ENCODE measurements at places on chromosomes 1 and 21. TPM values are rescaled to one million over a fixed set of nuclear protein-coding genes. Genes with fewer than 3 reads are reported as not detected.

Gene TNFRSF8
- not detected for total RNA-seq

Gene JAK1
- total RNA-seq = 5.0 TPM

Gene ATP6V1G3
- total RNA-seq = not detected

Gene PAPPA2
- 0.17 TPM for total RNA-seq

Gene PFKFB2
- total RNA-seq = 10.0 TPM

Gene OR2L2
- not detected for total RNA-seq

Gene DISC1
- total RNA-seq = 1.8 TPM

Gene F3
- 2.3 TPM for total RNA-seq

Gene TMCO1
- 89.4 TPM for total RNA-seq

Gene TRIM58
- 0.09 TPM for total RNA-seq

GRCh38 chr1:109818988-109819764 is 55.5 kb upstream of the EPS8L3 start:
- H3K27me3 ChIP-seq = no peaks in the 10 kb centered on the region
- H3K27ac ChIP-seq = no peak overlapping the region
- no peaks in the 10 kb centered on the region for H3K36me3 ChIP-seq
- DNase-seq = no peak
- H3K4me3 ChIP-seq = no peak overlapping the region

DNA sequence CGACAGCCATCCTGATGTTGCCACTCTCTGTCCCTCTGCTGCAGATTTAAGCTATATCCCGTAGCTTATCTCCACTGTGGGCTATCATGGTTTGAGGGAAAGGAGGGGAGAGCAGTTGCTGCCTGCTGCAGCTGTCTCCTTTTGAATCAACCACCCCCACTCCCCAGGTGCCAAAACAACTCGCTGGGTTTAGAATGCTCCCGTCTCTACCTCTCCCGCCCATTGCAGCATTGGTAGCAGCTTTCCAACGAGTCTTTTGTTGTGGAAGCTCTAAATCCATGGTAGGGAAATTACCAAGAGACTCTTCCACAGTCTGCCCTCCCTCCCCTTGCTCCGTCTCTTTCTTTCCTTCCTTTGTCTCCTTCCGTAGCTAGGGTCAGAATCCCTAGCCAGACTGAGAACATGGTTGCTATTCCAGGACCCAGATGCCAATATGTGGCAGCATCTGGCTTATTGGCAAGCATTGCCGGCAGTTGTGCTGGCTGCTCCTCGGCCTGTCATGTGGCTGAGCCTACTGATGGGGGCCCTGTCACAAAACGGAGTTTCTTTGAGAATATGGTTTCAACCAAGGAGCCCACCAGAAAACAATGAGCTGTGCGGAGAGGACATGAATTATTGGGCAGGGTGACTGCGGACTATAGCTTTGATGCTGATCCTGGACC is 230.7 kb downstream of the RPS6KC1 start:
- peaks cover 44% of the 10 kb centered on the region for H3K4me1 ChIP-seq
- peak; percentile 71 for DNase-seq
- H3K36me3 ChIP-seq = no peaks in the 10 kb centered on the region
- peak overlapping the region; percentile 19 for H3K4me3 ChIP-seq
- H3K27me3 ChIP-seq = no peaks in the 10 kb centered on the region

GRCh38 chr1:22139817-22140216 is 3.1 kb downstream of the WNT4 start:
- H3K27me3 ChIP-seq = peaks cover 93% of the 10 kb centered on the region
- H3K27ac ChIP-seq = no peak overlapping the region
- peaks cover 18% of the 10 kb centered on the region for H3K4me1 ChIP-seq
- H3K4me3 ChIP-seq = no peak overlapping the region
- H3K36me3 ChIP-seq = no peaks in the 10 kb centered on the region

DNA sequence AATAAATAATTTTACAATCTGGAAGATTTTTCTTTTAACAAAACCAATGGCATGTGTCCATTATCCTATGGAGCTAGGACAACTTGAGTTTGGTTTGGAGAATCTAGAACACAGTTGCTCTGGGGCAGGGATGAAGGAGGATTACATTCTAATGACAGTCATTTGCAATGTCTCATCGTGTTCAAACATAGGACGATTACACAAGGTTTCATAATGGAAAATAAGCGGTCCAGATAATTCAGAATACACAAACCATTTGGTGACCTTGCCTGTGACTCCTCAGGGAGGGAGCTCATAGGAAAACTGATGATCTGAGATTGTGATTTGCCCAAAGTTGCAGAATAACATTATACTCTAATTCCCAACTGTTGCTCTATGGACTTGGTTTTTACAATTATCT is 27.6 kb upstream of the RGL1 start:
- DNase-seq = no peak
- no peaks in the 10 kb centered on the region for H3K4me1 ChIP-seq
- no peaks in the 10 kb centered on the region for H3K27me3 ChIP-seq
- no peak overlapping the region for H3K27ac ChIP-seq
- H3K36me3 ChIP-seq = no peaks in the 10 kb centered on the region

DNA sequence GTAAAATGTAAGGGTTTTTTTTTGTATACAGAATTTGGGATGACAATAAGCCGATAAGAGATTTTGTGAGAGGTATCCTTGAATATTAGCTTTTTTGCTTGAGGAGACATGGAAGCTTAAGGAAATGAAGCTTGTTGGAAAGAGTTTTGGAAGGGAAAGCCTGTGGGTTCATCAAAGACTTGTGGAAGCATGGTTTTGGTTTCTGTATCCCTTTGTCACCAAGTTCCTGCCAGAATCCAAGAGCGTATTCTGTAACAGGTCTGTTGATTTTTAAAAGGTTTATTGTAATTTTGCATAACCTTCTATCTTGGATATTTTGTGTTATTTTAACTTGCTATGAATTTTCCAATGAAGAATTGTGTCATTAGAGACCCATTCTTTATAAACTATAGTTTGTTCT is 38.1 kb downstream of the TMED5 start:
- H3K27me3 ChIP-seq = no peaks in the 10 kb centered on the region
- no peak overlapping the region for H3K4me3 ChIP-seq
- H3K36me3 ChIP-seq = peaks cover 36% of the 10 kb centered on the region
- no peak for DNase-seq
- no peaks in the 10 kb centered on the region for H3K4me1 ChIP-seq

GRCh38 chr1:106646816-106647215 is 409.7 kb upstream of the PRMT6 start:
- no peaks in the 10 kb centered on the region for H3K4me1 ChIP-seq
- no peak overlapping the region for H3K4me3 ChIP-seq
- no peaks in the 10 kb centered on the region for H3K27me3 ChIP-seq
- H3K36me3 ChIP-seq = no peaks in the 10 kb centered on the region
- no peak overlapping the region for H3K27ac ChIP-seq
- DNase-seq = no peak

GRCh38 chr1:159921251-159921650 is 4.1 kb downstream of the TAGLN2 start:
- H3K27me3 ChIP-seq = peaks cover 25% of the 10 kb centered on the region
- no peak overlapping the region for H3K4me3 ChIP-seq
- H3K4me1 ChIP-seq = peaks cover 33% of the 10 kb centered on the region
- DNase-seq = no peak

DNA sequence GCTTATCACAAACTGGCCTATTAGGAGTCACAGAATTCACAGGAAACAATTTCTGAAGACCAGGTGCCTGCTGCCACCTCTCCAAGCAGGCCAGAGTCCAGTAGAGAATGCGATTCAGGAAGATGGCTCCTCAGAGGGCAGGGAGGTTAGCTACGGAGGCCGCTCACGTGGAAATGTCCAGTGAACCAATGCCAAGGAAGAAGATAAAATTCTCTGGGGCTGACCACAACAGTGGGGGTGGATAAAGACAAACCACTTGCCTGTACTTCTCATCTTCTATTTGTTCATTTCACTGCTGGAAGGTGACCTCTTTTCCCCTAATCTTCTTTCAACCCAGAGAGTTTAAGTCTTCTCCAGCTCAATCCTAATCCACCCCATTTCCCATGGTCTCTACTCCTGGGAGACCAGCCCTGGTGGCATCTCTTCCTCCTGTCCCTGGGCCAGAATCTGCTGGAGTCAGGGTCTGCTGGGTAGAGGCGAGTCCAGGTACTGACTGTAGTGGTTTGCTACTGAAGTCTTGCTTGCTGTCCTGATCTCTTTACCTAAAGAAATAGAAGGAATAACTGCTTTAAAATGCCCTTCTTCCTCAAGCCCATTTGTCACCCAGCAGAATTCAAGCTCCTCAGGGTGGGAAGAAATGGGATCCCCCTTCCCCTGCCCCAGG is 3.2 kb downstream of the PSRC1 start:
- H3K27me3 ChIP-seq = no peaks in the 10 kb centered on the region
- peaks cover 17% of the 10 kb centered on the region for H3K4me1 ChIP-seq
- no peaks in the 10 kb centered on the region for H3K36me3 ChIP-seq
- no peak for DNase-seq
- H3K4me3 ChIP-seq = no peak overlapping the region

- H3K4me1 ChIP-seq = no peaks in the 10 kb centered on the region
- H3K27ac ChIP-seq = no peak overlapping the region
- no peak overlapping the region for H3K4me3 ChIP-seq
Observed at GRCh38 chr1:66276218-66276617, 257.7 kb upstream of the SGIP1 start.

- peaks cover 26% of the 10 kb centered on the region for H3K4me1 ChIP-seq
- H3K36me3 ChIP-seq = no peaks in the 10 kb centered on the region
- H3K4me3 ChIP-seq = no peak overlapping the region
Observed at GRCh38 chr1:76224752-76225151, 150.2 kb downstream of the ST6GALNAC3 start.

- no peak overlapping the region for H3K4me3 ChIP-seq
- no peak overlapping the region for H3K27ac ChIP-seq
- DNase-seq = peak; percentile 35
- H3K27me3 ChIP-seq = no peaks in the 10 kb centered on the region
- peaks cover 11% of the 10 kb centered on the region for H3K4me1 ChIP-seq
Observed at GRCh38 chr1:237016626-237017025, 12.4 kb upstream of the MT1HL1 start.

DNA sequence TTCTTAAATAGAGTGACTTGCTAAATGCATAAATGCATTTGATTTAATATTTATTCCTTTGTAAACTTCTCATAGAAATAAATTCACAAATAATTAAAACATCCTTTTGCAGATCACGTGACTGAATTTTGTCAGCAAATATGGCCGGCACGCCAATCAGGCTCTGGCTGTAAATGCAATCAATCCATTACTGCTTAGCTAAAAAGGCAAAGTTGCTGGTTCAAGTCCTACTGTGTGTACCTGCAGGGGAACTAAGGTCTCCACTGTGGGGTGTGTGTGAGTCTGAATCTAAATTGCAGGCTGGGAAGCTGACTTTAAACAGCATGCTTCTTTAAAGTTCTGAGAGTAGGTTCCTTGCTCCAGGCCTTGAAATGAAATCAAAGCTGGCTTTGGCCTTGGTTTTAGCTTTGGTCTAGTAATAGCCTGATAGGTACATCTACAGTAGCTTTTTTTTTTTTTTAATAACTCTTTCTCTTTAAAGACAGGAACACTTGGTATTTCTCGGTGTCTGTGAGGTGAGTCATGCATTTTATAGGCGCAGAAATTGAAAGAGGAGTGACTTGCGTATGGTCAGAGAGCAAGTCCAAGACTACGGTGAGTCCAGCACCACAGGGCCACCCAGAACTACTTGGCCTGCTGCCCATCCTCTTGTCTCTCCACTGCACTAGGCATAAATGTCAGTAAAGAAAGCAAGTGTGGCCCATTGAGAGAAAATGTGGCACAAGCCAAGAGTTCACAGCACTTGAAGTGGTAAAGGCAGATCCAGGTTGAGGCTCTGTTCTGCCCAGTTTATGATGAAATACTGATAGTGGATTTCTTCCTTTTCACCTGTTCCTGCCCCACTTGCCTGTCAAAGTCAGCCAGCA is 36.2 kb upstream of the LYST start:
- DNase-seq = no peak
- no peak overlapping the region for H3K4me3 ChIP-seq
- no peaks in the 10 kb centered on the region for H3K4me1 ChIP-seq
- no peaks in the 10 kb centered on the region for H3K36me3 ChIP-seq

GRCh38 chr1:167270349-167271092 is 49.8 kb downstream of the POU2F1 start:
- no peaks in the 10 kb centered on the region for H3K36me3 ChIP-seq
- peaks cover 49% of the 10 kb centered on the region for H3K4me1 ChIP-seq
- no peak overlapping the region for H3K27ac ChIP-seq
- no peaks in the 10 kb centered on the region for H3K27me3 ChIP-seq
- H3K4me3 ChIP-seq = no peak overlapping the region
- no peak for DNase-seq

DNA sequence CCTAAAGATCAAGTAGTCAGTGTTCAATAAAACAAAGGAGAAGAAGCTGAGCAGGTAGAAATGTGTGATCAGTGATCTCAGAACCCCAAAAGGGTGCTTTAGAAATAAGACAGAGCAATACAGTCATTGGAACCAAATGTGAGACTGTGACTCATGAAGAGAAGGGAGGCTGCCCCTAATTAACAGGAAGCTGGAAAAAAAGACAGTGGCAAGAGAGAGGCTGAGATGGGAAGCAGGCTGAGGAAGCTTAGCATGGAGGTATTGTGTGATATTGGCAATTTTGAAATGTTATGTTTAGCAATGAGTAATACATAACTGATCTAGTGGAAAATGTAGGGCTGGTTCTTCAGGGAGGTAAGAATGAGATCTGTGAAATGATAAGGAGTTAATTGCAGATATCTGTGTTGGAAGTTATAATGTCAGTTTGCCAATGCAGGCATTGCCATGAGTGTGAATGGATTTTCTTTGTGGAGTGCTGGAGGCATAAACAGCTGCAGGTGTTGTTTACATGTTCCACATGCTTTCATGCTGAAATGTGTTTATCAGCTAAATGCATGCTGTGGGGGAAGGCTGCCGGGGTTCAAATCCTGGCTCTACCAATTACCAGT is 90.6 kb upstream of the CACNA1E start:
- no peaks in the 10 kb centered on the region for H3K27me3 ChIP-seq
- H3K36me3 ChIP-seq = no peaks in the 10 kb centered on the region
- H3K27ac ChIP-seq = no peak overlapping the region
- H3K4me1 ChIP-seq = no peaks in the 10 kb centered on the region

DNA sequence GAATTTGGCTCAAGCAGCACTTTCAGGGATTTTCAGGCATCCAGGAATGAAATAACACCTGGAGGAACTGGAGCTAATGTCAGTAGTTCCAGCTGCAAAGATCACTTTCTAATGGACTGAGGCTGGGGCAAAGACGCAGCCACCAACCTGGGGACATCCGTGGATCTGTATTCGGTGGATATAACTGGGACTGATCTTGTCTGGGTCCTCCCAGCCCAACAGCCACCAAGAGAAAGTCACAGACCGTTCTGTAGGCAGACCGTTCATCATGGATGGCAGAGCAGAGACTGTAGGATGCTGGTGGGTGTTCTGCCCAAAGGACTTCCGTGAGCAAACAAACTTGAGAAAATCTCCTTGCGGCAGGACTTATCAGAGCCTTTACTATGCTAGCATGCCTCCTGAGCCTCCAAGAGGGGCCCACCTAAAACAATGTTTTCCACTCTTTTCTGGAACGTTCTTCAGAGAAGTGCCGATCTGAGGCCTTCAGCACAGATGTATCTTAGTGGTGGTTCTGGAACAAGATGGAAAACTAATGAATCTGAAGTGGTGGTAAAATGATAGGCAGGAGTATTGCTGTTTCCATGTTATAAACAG is 86.1 kb upstream of the KLHDC7A start:
- no peaks in the 10 kb centered on the region for H3K36me3 ChIP-seq
- H3K27ac ChIP-seq = no peak overlapping the region
- no peak overlapping the region for H3K4me3 ChIP-seq
- peaks cover 5% of the 10 kb centered on the region for H3K4me1 ChIP-seq
- no peaks in the 10 kb centered on the region for H3K27me3 ChIP-seq
- no peak for DNase-seq

Data from neural progenitor cell (in vitro differentiated cells).